ENCODE measurements at places on chromosomes 1 and 21.

- no peak for DNase-seq
Measured at GRCh38 chr1:45191418-45191783, 15.0 kb downstream of the ZSWIM5 start.

DNA sequence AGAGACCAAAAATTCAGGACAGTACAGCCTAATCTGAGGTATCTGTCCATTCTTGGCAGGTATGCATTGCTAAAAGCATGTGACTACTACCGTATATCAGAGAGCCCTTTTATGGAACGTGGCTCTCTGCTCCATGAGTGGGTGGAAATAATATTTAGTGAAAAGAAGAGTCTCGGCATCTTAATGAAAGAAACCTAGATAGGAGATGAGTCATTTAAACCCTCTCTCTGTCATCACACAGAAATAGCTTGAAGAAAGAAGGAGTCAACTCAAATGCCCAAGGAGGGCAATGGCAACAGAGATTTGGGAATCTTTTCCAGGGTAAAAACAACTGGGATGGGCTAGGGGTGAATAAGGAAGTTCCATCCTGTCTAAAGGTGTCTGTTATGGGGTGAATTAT lies 528.2 kb downstream of the SMYD3 start:
- no peak for DNase-seq

- no peak for DNase-seq
Measured at GRCh38 chr1:224114787-224115175, 870 bp downstream of the FBXO28 start.

DNA sequence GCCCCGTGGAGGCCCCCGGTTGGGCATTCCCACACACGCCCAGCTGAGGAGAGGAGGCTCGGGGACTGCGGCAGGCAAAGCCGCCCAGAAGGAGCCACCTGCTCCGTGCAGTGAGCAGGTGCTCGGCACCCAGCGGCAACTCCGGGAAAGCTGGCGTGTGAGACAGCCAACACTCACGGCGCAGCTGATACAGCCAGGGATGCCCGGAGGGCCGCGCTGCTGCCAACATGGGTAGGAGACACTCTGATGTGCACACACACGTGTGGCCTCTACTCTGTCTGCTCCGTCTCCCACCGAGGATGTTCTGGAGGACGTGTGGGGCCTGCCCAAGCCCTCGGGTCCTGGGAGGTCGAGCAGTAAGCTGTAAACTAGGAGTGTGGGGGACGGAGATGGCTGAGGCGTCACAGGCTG lies 12.9 kb downstream of the MORN1 start:
- DNase-seq: peak; percentile 41

- DNase-seq: no peak
Measured at GRCh38 chr1:112510340-112510739, 1.6 kb downstream of the WNT2B start.

DNA sequence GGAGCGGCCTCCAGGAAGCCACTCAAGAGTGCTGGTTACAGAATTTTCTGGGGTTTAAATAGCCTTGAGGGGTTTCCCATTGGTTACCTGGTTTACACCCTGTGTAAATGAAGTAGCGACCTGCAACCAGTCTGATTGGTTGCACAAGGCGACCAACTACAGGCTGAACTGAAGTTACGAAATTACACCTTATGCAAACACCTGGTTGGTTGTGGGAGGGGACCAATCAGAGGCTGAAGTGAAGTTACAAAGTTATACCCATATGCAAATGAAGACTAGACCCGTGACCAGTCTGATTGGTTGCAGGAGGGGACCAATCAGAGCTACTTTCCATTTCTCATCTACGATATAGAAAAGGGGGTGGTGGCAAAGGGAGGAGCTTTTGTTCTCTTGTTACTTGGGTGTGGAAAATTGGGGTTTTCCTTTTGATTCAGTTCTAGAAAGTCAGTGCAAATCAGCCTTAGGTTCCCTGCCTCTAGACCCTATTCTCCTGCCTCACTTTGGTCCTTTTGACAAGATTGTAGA lies 22.2 kb upstream of the C1orf174 start:
- no peak for DNase-seq

DNA sequence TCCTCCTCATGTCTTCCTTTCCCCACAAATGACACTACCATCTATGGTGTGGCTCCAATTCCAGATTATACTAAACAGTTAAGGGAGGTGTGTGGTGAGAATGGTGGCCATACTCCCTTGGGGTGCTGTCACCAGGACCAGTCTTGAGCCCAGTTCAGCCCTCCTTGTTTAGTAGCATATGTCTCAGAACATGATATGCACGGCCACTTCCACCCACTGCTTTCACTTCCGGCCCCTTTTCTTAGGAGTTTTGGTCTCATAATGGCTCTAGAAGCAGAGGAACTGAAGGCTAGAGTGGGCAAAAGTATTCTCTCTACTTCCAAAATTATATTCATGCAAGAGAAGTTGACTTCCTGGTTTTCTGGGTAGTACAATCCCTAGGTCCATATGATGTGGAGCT lies 45.3 kb upstream of the CACNA1E start:
- no peak for DNase-seq

DNA sequence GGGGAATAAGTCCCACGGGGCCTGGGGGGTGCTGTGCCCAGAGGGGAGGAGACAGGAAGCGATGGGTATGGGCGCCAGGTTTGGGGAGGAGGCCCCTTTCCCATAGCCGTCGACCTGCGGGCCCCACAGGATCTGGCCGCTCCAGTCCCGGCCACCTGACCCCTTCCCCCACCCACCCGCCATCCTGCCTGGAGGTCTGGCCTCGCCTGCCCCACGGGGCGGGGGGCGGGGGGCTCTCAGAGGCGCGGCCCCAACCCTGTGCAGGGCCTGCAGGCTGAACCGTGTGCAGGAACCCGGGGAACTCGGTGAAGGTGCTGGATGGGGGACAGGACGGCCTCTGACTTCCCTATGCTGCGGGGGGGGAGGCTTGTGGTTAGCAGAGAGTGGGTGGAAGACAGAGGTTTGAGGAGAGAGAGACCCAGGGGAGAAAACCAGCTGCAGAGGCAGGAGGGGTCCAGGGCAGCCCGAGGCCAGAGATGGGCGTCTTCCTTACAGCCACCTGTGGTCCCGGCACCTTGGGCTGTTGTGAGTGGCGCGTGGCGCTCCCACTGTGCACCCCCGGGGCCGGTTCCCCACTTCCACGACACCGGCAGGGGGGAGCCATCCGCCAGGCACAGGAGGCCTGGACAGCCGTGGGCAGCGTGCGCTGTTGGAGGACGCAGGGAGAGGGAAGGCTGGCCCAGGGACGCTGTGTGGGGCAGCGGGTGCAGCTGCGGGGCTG lies 2.5 kb upstream of the TNFRSF18 start:
- DNase-seq: peak; percentile 25

DNA sequence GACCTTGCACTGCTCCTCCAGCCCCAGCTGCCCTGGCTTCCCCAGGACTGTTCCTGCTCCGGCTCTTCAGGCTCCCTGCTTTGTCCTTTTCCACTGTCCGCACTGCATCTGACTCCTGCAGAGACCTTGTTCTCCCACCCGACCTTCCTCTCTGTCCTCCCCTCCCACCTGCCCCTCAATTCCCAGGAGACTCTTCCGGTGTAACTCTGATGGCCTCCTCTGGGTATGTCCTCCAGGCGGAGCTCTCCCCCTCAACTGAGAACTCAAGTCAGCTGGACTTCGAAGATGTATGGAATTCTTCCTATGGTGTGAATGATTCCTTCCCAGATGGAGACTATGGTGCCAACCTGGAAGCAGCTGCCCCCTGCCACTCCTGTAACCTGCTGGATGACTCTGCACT lies 550 bp downstream of the ACKR1 start:
- no peak for DNase-seq

GRCh38 chr21:38505654-38506523 lies 7.6 kb upstream of the ERG start:
- no peak for DNase-seq

DNA sequence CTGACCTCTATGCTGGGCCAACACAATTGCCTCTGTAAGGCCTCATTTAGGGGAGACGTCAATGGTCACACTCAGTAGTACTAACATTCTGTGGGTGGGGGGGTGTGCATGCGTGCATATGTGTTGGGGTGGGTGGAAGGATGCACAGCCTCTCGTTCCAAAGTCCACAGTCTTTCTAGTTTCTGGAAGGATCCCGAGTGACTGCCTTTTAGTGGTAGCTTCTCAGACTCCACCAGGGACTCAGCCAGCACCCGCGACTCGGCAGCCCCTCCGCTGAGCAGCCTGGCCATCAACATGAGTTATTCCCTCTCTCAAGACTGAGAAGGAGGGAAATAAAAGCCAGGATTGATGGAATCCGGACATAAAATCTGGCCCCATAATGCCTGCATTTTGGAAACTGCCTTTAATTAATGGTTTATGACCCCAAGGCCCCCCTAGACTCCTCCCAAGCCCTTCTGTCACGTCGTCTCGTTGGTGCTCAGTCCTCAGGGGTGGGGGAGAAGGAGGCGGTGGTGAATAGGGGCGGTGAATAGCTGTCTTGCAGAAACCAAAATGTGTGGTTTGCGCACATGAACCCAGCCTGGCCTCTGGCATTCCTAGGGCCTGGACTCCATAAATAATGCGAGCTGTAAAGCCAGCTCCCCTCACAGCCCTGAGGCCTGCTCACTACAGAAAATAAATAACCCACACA lies 65.1 kb upstream of the TMEM51 start:
- DNase-seq: peak; percentile 7

- DNase-seq: peak; percentile 72
Measured at GRCh38 chr1:84689514-84690396, 506 bp downstream of the SSX2IP start.

- DNase-seq: no peak
Measured at GRCh38 chr1:243379706-243380105, 123.9 kb downstream of the SDCCAG8 start.

DNA sequence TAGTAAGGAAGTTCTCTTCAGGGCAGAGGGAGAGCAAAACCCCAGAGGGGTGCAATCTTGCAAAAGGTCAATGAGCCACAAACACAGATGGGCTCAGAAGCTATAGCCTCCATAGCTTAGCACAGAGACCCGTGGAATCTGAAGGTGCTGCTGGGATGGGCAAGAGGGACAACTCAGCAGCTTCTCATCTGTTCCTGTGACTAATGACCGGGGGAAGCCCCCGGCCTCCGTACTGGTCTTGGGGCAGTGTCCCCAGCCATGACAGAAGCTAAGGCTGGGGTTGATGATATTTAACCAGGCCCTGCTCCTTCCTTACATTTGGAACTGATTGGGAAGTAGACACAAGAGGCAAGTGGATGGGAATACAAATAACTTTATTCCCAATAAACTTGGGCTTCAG lies 19.1 kb downstream of the EXOC8 start:
- DNase-seq: no peak

GRCh38 chr1:70667494-70668170 lies 256.6 kb downstream of the CTH start:
- DNase-seq: no peak

GRCh38 chr1:38334930-38335592 lies 288.5 kb upstream of the POU3F1 start:
- no peak for DNase-seq

DNA sequence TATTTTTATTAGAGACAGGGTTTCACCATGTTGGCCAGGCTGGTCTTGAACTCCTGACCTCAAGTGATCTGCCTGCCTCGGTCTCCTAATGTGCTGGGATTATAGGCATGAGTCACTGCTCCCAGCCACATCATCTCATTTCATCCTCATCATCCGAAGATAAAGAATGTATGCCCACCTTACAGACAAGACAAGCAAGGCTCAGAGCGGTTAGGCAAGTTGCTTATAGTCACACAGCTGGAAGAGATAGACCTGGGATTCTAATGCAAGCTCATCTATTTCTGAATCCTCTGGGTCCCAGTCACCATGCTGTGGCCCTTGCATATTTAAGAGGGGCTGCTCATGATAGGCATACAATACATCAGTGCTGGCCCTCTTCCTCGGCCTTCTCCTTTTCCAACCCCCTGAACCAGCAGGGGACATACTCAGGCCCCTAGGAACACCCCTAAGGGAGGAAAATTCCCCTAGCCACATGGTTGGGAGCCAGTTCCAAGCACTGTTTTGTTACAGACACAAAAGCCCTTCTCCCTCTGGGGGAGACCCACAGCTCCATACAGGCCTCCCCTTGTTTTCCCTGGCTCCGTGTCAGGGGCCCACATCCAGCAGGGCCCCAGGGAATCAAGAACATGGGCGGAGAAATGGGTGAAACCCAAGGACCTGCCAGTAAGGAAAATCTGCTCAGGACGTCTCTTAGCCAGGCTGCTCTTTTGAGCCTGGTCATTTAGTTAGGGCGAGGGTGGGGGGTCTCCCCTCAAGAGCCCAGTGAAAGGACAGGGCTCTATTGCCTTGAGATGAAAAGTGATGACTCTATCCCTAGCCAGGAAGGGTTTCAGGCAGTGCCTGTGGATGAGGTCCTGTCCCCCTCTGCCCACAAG lies 6.9 kb downstream of the CSRP1 start:
- DNase-seq: peak; percentile 58

GRCh38 chr21:41726970-41727783 lies 39.7 kb downstream of the RIPK4 start:
- DNase-seq: peak; percentile 78

DNA sequence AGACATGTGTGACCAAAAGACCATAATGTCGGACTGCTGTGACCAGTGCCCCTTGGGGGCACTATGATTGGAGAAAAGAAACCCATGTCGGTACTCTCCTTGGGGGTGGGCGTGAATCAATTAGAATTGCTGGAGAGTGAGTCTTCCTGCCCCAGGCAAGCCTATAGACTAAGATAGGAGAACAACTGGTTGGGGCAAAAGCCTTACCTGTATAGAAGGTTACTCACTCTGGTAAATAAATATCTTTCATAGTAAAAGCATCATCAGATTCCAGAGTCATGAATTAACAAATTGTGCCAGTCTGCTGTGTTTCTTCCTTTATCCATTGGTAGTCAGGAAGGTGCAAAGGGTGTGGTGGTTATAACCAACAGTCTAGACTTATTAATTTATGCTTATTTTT lies 2.9 kb upstream of the PTGFRN start:
- no peak for DNase-seq

- no peak for DNase-seq
Measured at GRCh38 chr1:239493811-239494414, 107.5 kb downstream of the CHRM3 start.

GRCh38 chr1:156366378-156367166 lies 2.4 kb upstream of the RHBG start:
- DNase-seq: no peak

DNA sequence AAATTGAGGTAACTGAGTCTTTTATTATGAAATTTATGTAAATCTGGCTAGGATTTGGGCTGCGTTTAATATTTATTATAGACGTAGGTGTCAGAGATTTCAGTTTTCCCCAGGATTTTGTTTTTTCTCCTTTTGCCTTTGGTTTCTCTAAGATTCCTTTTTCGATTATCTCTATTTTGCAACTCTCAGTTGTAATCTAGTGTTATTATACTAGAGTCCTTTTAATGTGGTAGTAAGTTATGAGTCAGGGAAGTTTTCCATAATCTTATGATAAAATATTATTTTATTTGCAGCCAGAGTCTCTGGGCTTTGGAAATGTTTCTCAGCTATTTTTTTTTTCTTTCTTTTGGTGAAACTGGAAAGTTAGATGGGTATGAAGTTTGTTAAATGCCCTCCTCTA lies 1043.8 kb downstream of the PLA2G4A start:
- DNase-seq: no peak
